ENCODE measurements at places on chromosomes 2 and 18. TPM values are rescaled to one million over a fixed set of nuclear protein-coding genes. Genes with fewer than 3 reads are reported as not detected.

DNA sequence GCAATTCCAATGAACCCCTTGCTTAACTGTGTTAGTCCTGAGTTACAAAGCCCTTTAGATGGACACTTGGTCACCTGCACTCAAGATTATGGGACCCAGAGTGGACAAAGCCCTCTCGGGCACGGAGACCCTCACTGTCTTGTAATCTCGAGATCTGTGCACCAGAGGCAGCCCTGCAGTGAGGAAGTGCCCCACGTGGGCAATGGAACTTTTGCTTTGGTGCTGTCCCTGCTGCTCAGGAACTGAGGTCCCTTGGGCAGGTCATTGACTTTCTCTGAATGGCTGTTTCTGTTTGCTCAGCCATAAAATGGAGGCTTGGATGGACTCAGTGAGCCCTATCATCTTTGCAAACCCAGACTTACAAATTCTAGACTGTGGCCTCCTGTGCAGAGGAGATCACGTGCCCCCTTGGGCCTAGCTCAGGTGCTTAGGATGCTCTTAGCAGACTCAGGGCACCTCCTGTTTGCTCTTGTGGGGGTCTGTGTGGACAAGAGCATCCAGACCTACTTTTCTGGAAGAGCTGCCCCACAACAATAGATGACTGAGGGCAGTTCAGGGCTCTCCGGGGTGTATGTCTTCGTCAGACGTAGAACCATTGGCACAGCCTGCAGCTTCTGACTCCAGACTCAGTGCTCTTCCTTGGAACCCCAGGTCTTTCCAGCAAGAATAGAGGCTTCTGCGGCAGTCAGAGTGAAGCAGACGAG lies 94.5 kb upstream of the HS6ST1 start:
- no peak for DNase-seq

- no peak for DNase-seq
Observed at GRCh38 chr2:241869087-241869961, at the start of gene RTP5. TSS of gene RTP5 (plus strand) at chr2:241869729. CDS start at chr2:241869757, 28 bp downstream.

Gene FOXD4L1
- 1.0 TPM for total RNA-seq

DNA sequence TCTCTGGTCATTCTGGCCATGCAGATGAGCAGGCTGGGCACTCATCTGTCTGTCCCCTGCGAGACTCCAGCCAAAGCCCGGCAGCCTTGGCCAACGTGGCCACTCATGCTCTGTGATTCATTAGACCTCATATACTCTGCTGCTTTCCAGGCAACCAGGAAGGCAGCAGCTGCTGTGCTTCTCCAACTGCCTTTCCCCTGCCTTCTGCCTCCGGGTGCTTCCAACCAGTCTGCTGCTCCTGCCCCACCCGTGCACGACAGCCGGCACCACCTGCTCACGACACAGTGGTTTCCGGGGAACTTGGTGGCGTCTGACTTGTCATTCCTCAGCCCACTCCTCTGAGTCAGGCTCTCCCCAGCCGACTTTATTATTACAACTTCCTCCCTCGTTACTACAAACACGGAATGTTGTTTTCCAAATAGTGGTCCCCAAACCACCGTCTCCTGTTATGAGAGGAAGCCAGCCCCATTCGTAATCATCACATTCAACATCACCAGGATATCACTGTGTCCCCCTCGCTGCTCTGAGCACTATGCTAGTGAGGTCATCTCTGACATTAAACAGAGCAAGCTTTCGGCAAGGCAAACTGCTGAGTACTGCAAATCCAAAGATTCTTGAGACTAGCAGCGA lies 392.4 kb downstream of the ALK start:
- peak; percentile 99 for DNase-seq

DNA sequence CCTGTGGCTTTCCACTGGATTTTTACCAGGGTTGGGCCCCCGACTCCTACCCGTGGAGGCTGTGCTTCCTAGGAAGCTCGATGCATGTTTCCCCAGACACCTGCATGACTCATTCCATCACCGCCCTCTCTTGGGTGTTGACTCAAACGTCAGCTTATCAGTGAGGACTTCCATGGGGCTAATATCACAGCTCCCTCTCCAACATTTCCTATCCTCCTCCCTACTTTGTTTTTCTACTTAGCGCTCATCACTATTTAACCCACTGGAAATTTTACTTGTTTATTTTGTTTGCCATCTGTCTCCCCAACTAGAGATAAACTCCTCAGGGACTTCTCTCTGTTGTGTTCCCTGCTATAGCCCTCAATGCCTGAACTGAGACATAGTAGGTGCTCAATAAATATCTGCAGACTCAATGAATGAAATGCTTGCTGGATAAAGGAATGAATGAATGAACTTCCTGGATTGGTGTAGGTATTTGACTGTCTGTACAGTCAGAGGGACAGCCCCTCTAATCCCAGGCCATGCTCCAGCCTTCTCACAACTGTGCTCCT lies 89.7 kb upstream of the MSH2 start:
- DNase-seq = no peak

GRCh38 chr2:125615438-125615837 lies 1040.5 kb upstream of the GYPC start:
- DNase-seq = no peak

Data from SJCRH30 (cell line).